ENCODE measurements at places on chromosomes 12 and 14.
A peak's percentile ranks its signal among the peaks of the same experiment; 100 is the strongest.

DNA sequence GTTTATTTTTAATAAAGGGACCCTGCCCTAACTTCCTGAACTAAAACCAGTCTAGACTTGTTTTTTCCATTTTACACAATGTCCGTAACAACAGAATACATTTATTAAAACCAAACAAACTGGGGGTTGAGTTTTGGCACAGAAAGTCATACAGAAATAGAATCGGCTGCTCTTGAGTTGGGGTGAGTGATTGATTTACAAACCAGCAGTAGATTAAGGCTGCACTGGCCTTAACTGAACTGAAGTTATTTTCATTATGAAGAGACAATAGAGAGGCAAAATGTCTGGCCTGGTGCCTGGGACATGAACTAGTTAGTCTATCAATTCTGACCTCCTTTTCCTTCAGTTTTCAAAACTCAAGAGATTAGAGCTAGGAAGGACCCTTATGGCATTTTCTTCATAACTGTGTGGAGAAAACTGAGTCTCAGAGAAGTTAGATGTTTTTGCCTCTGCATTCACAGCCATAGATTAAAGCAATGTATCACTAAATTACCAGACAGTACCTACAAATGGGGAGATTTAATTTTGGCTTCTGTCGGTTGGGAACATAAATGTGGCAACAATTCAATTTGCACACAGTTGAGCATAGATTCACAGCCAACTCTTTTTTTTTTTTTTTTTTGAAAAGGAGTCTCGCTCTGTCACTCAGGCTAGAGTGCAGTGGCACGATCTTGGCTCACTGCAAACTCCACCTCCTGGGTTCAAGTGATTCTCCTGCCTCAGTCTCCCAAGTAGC is 19.8 kb upstream of the MGP start:
- DNase-seq, result no peak

DNA sequence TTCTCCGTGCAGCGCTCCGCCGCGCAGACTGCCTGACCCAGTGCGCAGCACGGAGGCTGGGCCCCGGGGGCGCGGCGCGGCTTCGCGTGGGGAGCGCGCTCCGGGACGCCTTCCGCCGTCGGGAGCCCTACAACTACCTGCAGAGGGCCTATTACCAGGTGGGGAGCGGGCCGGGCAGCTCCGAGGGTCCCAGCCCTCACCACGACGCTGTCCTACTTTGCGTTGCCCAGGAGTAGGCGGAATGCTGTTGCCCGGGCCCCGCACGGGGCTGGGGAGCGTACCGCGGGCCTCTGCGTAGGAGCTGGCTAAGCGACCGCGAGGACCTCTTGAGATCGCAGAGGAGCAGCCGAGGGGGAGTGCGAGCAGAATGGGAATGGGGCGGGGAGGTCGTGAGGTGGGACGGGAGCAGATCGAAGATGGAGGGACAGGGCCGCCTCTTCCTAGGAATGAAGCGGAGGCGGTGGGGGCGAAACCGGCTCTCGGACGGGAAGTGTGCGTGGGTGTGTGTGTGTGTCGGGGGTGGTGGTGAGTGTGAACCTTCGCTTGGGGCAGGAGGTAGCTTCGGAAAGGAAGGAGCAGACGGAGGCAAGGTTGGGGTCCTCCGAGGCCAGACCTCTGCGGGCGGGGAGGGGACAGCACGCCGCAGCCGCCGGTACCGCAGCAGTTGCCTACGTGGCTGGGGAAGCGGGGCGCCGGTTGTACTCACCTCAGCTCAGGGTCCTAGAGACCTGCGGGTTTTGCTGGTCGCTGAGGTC is 751 bp downstream of the P3H3 start:
- no peak for DNase-seq

- peak; percentile 16 for DNase-seq
These were observed 232.2 kb downstream of the EMP1 start for GRCh38 chr12:13428538-13429265.

GRCh38 chr12:96365604-96366380 is 34.4 kb downstream of the CDK17 start:
- DNase-seq, result no peak

DNA sequence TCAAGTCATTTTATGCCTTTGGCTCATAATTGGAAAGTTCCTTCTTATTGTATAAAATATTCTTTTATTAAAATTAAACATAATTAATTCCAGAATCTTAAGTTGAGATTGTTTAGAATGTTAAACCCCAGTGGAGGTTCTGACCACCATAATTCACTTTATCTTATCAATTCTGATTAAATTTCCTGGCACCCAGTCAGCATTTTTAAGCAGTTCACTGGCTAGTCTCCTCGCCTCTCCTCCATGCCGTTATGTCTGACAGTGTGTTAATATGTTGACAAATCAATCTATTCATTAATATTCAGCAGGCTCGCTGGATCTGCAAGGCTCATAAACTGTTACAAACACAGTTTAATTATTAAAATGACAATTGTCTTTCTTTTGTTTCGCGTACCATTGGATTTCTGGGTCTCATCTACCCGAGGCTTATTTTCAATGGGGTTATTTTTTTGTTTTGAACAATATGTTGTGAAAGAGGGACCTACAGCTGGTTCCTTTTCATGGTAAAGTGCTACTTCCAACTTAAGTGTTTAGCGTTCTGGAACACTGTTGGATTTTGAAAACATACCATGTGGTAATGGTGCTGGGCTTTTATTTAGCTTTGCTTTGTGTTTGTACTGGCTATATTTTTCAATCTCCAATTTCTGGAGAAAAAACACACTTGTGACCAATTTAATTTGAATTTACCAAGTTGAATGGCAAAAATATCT is 339.7 kb downstream of the PRKD1 start:
- DNase-seq, result no peak

- no peak for DNase-seq
These were observed 27.4 kb downstream of the RAB35 start for GRCh38 chr12:120089105-120089504.

DNA sequence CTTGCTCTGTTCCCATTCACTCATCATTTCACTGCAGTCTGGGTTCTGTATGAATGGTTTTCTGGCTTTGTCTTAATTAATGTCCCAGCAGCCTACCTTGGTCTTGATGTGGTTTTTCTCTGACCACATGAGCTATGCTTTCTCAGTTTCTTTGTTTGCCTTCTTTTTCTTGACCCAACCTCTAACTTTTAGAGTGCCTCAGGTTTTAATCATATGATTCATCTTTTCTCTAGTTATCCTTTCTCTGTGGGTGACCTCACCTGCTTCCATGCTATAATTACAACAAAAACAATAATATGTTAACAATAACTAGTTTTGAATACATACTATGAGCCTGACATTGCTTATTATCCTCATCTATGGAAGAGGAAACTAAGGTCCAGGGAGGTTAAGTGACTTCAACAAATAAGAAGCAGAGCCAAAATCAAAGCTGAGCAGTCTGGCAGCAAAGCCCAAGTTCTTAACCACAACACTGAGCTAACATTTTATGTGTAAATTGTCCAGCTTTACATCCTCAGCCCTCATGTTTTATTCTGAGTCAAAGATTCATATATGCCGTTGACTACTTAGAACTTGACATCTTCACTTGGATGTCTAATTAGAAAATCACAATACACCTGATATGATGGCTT is 4.7 kb upstream of the EPYC start:
- no peak for DNase-seq

DNA sequence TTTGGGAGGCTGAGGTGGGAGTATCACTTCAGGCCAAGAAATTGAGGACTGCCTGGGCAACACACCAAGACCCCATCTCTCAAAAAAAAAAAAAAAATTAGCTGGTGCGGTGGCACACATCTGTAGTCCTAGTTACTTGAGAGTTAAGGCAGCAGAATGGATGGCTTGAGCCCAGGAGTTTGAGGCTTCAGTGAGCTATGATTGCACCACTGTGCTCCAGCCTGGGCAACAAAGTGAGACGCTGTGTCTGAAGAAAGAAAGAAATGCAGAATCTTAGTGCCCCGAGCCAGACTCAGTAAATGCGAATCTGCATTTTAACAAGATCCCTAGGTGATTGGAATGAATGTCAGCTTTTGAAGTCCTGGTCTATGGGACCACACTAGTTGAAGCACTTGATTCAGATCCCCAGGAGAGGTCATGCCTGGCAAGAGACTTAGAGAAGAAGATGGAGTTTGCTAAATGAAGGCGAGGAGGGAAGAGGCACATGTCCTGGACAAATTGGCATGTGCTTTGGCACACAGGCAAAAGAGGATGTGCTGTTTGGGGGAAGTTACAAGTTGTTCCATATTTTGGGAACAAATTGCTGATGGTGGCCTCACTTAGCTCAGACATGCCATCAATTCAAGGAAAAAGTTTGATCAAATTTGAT is 56.6 kb downstream of the DRAM1 start:
- DNase-seq, result no peak

GRCh38 chr14:88617479-88617878 is 54.6 kb downstream of the ZC3H14 start:
- DNase-seq, result no peak

GRCh38 chr14:38199739-38200138 is 8.0 kb upstream of the SSTR1 start:
- no peak for DNase-seq

DNA sequence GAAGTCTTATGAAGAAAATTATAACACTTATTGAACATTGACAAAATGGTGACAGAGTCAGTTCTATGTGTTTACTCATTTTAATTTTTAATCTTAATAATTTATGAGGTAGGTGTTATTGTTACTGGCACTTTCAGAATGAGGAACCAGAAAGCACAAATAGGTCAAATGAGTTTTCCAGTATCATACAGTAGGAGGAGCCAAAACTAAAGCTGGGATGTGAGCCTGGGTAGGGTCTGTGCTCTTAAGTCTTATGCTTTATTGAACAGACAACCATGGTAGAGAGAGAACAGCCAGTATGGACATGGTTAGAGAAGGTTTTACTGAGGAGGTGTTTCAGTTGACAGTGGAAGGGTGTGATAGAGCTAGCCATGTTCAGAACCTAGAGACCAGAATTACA is 775.7 kb downstream of the TMTC2 start:
- DNase-seq, result no peak

GRCh38 chr12:110079477-110080400 is 31.4 kb upstream of the C12orf76 start:
- DNase-seq, result no peak

- DNase-seq, result no peak
These were observed 1.1 kb upstream of the LRP1 start for GRCh38 chr12:57127101-57127725.

DNA sequence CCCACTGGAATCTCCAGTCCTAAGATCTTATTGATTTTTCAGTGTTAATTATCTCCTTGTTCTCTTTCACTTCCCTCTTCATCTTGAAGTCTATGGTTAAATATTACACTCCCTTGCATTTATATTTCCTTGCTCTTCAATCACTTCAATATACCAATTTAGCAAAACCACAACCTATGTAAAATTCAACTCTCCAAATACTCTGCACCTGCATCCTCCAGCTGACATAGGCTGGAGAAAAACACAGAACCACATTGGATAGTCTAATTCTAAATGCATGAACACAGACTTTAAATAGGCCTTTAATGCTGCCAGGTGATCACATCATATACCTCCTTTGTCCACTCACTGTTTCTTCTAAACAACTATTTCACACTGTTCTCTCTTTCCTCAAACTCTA is 253.8 kb upstream of the GARIN6 start:
- DNase-seq, result no peak

- peak; percentile 39 for DNase-seq
These were observed 135.7 kb downstream of the PPM1H start for GRCh38 chr12:62799126-62799736.

GRCh38 chr12:62259631-62259992 is 592 bp upstream of the USP15 start:
- peak; percentile 64 for DNase-seq
